ENCODE measurements at places on chromosomes 6 and 20.
A peak's percentile ranks its signal among the peaks of the same experiment; 100 is the strongest.

GRCh38 chr20:25006431-25007167, 14.0 kb upstream of the APMAP start:
- no peak for DNase-seq

- DNase-seq, result no peak
These were observed at the start of gene HLA-DQA1 for GRCh38 chr6:32637219-32637880. Gene HLA-DQA1, plus strand, starts transcription at chr6:32637406. Its CDS starts 53 bp downstream, at chr6:32637459.

DNA sequence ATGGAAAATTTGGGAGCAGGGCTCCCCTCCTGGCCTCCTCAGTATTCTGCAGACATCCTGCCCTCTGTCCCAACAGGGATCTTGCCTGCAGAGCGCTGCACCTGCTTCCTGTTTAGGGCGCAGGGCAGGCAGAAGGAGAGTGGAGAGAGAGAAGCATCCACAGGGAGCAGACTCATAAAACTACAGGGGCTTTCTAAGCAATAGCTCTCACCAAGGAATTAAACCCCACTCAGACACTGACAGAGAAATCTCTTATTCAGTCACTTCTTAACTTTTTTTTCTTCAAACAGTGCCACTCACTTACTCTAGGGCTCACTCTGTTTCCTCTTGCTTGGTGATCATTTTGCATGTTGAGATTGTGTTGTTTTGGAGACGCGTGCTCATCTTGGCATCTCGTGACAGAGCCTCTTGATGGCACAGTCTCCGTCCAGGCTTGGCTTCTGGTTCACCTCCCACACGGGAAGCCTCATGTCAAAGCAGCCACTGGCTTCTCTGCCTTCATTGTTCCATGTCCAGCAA, 153.1 kb upstream of the INSM1 start:
- no peak for DNase-seq

GRCh38 chr6:13495112-13495776, 7.8 kb upstream of the GFOD1 start:
- DNase-seq, result no peak

- no peak for DNase-seq
These were observed 40.9 kb upstream of the FAM83D start for GRCh38 chr20:38885357-38885756.

DNA sequence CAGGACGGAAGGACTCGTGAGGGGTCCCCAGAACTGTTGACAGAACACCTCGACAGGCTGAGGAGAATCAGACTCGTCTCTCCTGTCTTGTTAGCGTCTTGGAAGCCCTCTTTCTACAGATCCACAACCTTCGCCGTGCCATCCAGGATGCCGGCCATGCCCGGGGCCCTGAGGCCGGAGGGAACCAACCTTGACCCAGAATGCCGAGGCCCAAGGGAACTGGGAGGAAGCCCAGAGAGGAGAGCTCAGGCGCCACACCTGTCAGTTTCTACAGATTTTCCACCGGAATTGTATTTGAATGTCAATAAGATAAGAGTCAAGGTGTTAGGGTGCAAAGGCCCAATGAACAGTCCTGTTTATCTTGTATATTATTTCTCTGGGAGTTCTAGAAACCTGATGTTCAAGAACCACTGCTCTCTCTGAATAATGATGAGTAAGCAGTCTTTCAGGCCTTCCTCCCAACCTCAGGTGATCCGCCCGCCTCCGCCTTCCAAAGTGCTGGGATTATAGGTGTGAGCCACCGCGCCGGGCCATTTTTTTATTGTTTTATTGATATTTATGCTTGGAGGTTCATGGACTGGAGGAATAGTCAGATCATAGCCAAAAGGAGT, 799 bp upstream of the ME1 start:
- DNase-seq, result no peak

DNA sequence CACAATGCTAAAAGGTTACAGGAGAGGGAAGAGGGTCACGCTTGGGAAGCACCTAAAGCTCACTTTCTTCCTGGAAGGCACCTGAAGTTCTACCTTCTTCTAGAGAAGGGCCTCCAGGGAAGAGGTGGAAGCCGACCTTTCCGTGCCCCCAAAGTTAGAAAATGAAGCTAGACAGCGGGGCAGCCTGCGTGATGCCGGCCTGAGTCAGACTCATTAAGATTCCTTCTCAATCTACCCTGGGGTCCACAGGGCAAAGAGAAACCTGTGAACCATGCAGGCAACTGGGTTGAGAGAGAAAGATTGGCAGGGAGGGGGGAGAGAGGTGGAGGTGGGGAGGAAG, 54.8 kb upstream of the CCDC167 start:
- no peak for DNase-seq

GRCh38 chr6:83592770-83593394, 80.5 kb downstream of the PRSS35 start:
- DNase-seq, result no peak

- DNase-seq, result no peak
These were observed 663 bp downstream of the COQ3 start for GRCh38 chr6:99393366-99393697.

DNA sequence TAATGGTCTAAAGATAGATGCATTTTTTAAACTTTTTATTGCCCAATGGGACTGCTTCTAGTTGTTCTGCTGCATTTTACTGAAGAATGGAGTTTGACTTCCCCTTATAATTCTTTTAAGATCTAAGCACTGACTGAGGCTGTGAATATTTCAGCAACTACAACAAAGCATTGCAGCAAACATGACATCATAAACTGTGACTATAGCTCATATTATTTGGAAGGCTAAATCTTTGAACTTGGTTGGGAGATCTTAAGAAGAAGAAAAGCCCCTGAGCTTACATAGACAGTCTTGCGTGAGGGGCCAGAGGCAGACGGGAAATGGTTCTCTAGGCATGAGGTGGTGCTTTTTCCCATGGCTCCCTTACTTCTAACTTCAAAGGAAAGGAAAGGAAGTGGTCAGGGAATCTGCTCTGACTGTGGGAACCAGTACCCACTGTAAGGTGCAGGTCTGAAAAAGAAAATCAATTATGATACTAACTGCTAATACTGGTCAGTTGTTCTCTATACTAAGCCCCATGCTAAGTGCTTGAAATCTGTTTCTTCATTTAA, 14.8 kb downstream of the HEY2 start:
- no peak for DNase-seq

GRCh38 chr6:91704531-91704930, 1117.7 kb upstream of the MAP3K7 start:
- DNase-seq, result no peak

DNA sequence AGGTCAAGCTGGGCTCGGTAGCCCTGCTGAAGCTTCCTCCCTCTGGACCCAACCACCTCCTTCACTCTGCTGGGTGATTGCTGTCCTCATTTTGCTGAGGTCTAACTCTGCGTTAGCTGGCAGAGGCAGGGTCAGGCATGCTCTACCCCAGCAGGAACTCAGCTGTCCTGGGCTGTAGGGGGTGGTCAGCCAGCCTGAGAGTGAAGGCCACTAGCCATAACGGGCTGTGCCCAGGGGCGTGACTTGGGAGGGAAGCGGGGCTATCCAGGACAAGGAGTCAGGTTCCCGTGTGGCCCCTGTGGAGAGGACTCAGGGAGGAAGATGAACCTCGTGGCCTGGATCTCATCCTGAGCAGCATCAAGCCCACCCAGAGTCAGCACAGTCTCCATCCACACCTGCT, 761 bp downstream of the CST5 start:
- no peak for DNase-seq

GRCh38 chr6:322259-322930, 30.1 kb downstream of the DUSP22 start:
- DNase-seq, result no peak

DNA sequence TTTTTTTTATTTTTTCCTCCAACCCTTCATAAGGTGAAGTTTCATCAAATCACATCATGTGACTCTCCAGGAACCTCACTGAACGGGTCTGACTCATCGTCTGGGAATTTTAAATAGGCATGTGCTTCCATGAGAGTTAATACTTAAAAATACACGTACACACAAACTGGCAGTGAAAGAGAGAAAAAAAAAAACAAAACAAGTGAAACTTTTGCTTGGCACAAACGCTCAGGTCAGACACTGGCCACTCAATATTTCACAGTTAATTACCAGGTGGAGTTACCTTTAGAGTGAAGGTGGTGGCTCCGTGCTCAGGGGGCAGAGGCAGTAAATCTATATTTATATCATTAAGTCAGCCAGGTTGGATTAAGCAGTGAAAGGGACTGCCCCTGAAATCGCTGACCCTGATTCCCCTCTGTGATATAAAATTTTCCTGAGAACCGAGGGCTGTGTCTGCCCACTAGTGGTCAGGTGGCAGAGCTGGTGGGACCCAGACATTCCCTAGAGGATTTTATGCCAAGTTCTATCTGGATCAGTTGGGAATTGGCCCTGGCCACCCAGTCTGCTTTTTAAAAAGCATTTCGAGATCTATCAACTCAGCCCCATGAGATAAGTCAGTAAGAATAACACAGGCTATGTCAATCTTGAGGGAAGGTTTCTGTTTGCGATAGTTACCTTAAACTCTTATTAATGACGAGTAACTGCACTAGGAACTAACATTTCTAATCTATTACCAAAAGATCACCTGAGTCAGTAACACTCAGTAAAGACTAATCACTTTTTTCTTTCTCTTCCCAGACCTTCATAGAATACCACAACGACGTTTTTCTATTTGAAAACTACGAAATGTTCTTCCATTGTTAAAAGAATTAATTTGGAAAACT, 259.1 kb downstream of the HDGFL1 start:
- DNase-seq, result no peak

- DNase-seq, result no peak
These were observed 378.5 kb upstream of the TSHZ2 start for GRCh38 chr20:52593654-52594053.

- no peak for DNase-seq
These were observed 31.7 kb downstream of the LATS1 start for GRCh38 chr6:149686230-149686629.

DNA sequence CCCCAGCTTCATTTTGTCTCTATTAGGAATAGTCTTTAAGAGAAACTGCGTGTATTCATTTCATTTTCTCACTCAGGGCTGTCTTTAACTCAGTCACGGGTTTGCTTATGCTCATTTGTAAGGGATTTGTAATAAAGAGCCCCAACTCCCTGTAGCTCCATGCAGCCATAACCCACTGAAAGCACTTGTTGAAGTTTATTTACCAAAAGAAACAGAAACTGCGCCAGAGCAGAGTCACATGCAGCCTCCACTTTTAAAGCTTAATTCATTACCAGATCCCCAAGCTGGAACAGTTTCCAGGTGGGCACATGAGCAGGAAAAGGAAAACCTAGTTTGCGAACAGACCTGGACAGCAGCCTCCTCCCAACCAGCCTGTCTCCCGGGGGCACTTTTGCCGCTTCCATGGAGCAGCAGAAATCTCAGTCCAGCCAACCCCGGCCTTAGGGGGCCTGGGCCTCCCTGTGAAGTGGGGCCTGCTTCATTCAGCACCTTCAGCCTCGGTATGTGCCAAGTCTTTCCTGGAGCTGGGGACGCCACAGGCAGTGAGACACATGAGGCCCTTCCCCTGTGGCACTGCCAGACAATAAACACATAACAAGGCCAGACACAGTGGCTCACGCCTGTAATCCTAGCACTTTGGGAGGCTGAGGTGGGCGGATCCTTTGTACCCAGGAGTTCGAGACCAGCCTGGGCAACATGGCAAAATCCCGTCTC, 4.5 kb downstream of the BCAS4 start:
- DNase-seq, result no peak

DNA sequence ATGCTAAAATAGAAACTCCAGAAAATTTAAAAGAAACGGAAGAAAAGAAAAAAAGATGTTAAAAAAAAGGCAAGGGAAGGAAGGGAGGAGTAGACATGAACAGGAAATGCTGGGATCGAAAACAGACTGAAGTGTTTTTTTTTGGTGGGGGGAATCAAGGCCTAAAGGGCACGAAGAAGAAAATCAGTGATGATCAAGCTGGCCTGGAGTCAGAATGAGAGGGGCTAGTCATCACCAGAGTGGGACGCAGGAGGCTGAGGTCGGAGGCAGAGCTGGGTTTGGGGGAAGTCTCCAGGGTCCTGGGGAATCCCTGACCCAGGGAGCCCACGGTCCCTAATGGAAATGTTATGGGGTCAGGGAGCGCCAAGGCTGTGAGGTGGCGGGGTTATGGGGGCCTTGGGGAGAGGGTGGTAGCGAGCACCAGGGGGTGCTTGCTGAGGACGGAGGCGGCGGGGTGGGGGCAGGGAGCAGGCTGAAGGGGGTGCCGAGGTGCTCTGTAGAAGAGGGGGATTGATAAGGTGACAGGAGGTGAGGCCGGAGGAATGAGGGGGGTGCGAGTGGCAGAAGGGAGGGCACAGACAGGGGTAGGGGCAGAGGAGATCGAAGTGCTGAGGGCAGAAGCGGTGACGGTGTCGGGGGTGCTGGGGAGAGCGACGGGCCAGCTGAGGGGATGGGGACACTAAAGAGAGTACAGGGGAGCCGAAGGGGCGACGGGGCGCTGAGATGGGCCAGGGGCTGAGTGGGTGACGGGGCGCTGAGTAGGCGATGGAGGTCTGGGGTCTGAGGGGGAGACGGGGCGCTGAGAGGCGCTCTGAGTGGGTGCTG, 684 bp downstream of the ZNFX1 start:
- DNase-seq, result peak; percentile 53

GRCh38 chr6:33996120-33996475, 149.8 kb downstream of the GRM4 start:
- DNase-seq, result no peak

DNA sequence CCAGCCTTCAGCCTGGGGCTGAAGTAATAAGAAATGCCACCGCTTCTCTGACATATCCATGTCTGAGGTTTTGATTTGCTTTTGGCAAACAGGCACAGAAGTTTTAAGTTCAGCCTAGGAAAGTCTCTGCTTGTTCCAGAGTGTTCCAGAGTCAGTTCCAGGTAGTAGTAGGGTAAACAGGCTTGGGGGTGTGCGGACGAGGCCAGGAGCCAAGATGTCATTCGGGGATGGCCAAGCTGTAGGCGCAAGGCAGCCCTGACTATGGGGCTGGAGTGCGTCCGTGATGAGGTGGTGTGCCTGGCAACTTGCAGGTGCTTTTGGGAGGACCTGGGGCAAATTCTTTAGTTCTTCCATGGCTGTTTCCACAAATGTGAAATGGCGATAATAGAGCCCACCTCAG, 60.3 kb downstream of the IRF4 start:
- DNase-seq, result no peak

- no peak for DNase-seq
These were observed 14.0 kb downstream of the MUCL3 start for GRCh38 chr6:30954631-30955366.

DNA sequence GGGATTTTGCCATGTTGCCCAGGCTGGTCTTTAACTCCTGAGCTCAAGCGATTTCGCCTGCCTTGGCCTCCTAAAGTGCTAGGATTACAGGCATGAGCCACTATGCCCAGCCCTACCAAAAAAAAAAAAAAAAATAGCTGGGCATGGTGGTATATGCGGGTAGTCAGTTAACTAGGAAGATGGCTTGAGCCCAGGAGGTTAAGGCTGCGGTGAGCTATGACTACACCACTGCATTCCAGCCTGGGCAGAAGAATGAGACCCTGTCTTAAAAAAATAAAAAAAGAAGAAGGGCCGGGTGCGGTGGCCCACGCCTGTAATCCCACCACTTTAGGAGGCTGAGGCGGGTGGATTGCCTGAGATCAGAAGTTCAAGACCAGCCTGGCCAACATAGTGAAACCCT, 50.2 kb downstream of the ELOVL2 start:
- no peak for DNase-seq

GRCh38 chr20:6006603-6006949, 47.3 kb downstream of the LRRN4 start:
- DNase-seq, result no peak

GRCh38 chr6:48123601-48124000, 12.6 kb upstream of the PTCHD4 start:
- no peak for DNase-seq

All from stimulated activated CD8-positive, alpha-beta memory T cell treated with anti-CD3 and anti-CD28 coated beads, Interleukin-2, amount 100 ng/mL, for 48 hours (primary cell).